ENCODE measurements at places on chromosomes 5 and 9.

DNA sequence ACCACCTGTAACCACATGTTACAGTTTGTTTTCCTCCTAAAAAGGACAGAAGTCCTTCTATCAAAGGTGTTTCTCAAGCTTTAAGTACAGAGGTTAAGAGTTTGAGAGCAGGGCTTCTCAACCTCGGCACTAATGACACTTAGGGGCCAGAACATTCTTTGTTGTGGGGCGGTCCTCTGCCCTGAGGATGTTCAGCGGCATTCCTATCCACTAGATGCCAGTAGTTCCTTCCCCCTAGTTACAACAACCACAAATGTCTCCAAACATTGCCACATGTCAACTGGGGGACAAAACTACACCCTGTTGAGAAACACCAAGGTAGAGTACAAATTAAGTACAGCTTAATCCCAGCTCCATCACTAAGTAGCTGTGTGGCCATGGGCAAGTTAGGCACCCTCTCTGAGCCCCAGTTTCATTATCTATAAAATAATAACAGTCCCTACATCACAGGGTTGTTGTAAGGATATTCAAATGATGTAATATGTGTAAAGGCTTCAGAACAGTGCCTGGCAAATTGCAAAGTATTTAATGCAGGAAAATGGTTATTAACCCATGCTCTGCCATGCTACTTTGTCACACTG lies 44.6 kb downstream of the PIP5K1B start:
- no peak for DNase-seq

- no peak for DNase-seq
Measured at GRCh38 chr9:99051406-99051805, 53.5 kb upstream of the TGFBR1 start.

- no peak for DNase-seq
Measured at GRCh38 chr5:140049205-140049604, 6.1 kb upstream of the NRG2 start.

- DNase-seq, result no peak
Measured at GRCh38 chr9:21686738-21687137, 115.7 kb upstream of the MTAP start.

DNA sequence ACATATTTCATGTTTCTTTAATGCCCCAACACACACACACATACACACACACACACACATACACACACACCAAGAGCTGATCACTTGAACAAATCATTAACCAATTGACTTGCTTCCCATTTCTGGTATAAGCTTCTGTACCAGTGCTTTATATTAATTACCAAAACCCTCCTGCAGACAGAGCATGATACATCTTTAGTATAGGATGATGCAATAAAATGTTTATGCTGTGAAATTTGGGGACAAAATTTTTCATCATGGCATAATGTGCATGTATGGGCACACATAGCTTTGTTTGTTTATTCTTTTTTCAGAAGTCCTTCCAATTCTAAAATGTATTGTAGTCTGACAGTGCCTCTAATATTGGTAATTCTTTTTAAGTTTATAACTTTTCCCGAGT lies 34.5 kb downstream of the SLC1A3 start:
- no peak for DNase-seq

- DNase-seq, result no peak
Measured at GRCh38 chr5:153569036-153569435, 78.6 kb downstream of the GRIA1 start.

DNA sequence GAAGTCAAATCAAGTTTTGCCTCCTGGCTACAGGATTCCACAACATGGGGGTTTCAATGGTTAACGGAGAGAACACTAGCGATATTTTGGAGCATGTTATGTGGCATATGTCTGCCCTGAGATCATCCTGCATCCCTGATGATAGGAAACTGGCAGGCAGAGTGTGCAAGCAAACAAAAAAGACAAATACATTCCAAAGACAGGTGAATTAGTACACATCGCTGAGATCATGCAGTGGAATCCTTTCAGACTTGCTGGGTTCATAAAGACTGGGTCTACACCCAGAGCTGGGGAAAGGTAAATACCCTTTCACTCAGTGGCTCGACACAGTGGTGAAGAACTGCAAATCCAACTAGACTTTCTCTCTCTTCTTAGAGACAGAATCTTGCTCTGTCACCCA lies 286.5 kb downstream of the EFNA5 start:
- DNase-seq, result no peak

GRCh38 chr9:110900917-110901316 lies 137.4 kb downstream of the LPAR1 start:
- DNase-seq, result no peak

DNA sequence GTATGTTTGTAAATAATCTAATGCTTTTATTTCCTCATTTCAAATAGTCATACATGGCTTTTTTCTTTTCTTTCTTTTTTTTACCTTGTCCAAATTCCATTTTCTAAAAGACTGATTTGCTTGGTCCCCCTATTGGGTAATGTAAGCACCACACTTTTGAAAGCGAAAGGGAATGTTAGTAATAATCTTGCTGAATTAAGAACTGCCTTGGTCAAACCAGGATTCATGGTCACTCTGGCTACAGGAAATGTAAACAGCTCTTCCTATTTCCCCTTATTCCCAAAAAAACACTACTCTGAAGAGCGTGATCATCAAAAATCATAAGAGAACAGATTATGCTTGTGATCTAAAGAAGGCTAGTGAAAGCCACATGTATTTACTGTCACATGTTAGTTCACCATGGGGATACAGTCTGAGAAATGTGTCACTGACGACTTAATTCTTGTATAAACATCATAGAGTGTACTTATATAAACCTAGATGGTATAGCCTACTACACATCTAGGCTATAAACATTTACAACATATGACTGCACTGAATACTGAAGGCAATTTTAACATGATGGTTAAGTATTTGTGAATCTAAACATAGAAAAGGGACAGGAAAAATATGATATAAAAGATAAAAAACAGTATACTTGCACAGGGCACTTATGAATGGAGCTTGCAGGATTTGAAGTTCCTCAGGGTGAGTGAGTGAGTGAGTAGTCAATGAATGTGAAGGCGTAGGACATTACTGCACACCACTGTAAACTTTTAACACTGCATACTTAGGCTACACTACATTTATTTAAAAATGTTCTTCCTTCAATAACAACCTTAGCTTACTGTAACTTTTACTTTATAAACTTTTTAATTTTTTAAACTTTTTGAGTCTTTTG lies 75.3 kb downstream of the HMGCR start:
- no peak for DNase-seq

GRCh38 chr5:102924963-102925362 lies 169.9 kb downstream of the PAM start:
- DNase-seq, result no peak

GRCh38 chr5:134982230-134982629 lies 14.5 kb downstream of the CATSPER3 start:
- DNase-seq, result no peak

GRCh38 chr9:105066275-105066865 lies 138.4 kb upstream of the ABCA1 start:
- no peak for DNase-seq

GRCh38 chr5:115262321-115263077 lies at the start of gene PGGT1B:
TSS of gene PGGT1B (minus strand) at chr5:115262877. CDS start at chr5:115262851, 26 bp downstream.
- peak; percentile 87 for DNase-seq

- no peak for DNase-seq
Measured at GRCh38 chr5:137101544-137101943, 397.6 kb downstream of the SPOCK1 start.

- DNase-seq, result no peak
Measured at GRCh38 chr9:135547756-135548736, 2.1 kb downstream of the OBP2A start.

GRCh38 chr5:160929360-160929759 lies 77.3 kb upstream of the ATP10B start:
- DNase-seq, result no peak

GRCh38 chr9:14198841-14199455 lies 115.0 kb downstream of the NFIB start:
- no peak for DNase-seq

Measured in left forelimb (tissue), 1 donor.